ENCODE measurements at places on chromosomes 7 and 10.

DNA sequence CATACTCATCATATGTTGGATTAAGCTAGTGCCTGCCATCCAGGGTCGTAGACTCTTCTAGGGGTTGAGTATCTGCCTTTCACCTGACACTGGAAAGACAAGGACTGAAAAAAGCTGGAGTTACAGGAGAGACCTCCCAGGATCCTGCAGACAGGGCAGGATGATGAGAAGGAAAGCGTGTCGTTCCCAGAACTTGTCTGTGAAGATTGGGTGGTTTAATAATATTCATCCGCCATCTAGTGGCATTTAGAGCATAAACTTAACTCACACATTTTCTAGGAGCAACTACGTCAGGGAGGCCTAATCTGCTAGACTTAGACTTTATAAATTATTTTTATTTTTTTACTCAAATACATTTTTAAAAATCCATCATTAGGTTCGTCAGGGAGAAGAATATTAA, 59.6 kb downstream of the ADRB1 start:
- DNase-seq = peak; percentile 69

DNA sequence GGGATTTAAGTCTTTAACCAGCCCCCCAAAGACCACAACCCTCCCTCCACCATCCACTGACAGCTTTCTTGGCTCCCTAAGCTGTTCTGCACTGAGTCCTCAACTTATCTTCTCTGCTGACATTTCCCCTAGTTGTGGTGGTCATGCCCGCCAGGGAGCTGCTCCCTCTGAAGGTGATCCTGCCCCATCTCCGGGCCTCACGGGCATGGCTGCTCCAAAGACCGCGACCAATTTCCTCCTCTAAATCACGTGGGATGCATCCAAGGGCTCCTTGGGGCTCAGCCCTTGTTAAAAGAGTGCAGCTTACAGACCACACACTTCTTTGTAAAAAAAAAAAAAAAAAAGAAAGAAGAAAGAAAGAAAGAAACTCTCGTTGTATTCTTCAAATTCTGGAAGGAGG, 27.1 kb upstream of the KLF6 start:
- DNase-seq = no peak

DNA sequence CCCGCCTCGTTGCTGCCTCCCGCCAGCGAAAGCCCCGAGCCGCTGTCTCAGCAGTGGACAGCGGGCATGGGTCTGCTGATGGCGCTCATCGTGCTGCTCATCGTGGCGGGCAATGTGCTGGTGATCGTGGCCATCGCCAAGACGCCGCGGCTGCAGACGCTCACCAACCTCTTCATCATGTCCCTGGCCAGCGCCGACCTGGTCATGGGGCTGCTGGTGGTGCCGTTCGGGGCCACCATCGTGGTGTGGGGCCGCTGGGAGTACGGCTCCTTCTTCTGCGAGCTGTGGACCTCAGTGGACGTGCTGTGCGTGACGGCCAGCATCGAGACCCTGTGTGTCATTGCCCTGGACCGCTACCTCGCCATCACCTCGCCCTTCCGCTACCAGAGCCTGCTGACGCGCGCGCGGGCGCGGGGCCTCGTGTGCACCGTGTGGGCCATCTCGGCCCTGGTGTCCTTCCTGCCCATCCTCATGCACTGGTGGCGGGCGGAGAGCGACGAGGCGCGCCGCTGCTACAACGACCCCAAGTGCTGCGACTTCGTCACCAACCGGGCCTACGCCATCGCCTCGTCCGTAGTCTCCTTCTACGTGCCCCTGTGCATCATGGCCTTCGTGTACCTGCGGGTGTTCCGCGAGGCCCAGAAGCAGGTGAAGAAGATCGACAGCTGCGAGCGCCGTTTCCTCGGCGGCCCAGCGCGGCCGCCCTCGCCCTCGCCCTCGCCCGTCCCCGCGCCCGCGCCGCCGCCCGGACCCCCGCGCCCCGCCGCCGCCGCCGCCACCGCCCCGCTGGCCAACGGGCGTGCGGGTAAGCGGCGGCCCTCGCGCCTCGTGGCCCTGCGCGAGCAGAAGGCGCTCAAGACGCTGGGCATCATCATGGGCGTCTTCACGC, 825 bp downstream of the ADRB1 start:
- DNase-seq = peak; percentile 38

GRCh38 chr7:42407021-42407710, 170.2 kb upstream of the GLI3 start:
- no peak for DNase-seq

- no peak for DNase-seq
Measured at GRCh38 chr7:10780400-10780747, 193.3 kb upstream of the PHF14 start.

DNA sequence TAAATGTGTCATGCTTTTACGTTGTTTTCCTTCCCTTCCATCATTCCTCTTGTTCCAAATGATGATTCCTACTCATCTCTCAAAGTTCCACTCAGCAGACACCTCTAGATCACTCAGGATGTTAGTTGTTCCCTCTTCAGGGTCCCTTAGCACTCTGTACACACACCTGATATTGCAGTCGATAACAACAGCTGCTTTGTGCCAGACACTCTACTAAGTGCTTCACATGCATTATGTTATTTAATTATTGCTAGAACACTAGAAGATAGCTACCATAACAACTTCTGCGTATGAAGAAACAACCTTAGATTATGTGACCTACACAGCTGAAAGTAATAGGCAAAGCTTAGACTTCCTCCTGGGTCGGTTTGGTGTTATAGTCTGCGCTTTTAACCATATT, 29.6 kb downstream of the PCBD1 start:
- DNase-seq = no peak

DNA sequence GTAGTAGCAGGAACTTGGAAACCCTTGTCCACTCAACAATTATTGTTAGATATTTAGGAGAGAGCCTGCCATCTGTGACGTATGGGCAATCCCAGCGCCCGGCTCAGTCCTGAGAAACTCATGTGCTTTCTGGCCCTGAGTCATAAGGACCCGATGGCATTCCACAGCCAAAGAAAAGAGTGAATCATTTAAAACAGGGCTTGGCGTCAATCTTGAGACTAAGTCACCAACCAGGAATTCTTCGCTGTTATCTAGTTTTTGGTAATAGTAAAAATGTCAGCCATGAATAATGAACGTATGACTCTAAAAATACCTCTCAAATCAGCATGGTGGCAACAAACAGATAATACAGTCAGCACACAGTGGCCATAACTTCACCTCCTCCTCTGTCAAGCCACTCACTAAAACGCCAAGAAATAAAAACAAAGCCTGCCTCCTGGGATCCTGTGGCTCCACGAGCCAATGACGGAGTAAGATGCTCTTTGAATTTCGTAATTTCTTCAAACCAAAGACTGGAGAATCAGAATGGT, 140.8 kb downstream of the ADAM12 start:
- DNase-seq = no peak

DNA sequence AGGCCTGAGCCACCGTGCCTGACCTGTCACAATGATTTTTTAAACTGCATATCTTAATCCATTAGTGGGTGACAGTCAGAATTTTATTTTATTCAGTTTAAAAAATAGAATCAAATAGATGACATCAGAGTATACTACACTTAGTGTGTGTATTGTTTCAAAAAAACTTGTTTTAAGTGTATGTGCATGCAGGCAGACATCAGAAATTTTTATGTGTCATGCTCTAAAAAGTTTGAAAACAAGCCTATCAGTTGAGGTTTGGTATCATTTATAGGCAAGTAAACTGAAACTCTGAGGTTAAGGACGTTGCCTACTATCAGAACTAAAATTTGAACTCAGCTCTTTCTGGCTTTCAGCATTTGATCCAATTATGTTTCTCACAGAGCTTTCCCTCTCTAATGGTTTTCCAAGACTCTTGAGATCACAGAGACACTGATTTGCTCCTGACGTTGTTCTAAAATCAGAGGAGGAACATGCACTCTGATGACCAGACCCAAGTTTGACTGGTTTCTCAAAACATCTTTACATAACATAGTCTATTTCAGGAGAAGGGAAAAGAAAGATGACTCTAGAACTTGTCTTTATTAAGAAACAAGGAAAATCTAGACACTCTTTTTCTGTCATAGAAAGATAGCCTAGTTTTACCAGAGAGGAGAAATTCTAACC, 188.6 kb downstream of the AUTS2 start:
- no peak for DNase-seq

DNA sequence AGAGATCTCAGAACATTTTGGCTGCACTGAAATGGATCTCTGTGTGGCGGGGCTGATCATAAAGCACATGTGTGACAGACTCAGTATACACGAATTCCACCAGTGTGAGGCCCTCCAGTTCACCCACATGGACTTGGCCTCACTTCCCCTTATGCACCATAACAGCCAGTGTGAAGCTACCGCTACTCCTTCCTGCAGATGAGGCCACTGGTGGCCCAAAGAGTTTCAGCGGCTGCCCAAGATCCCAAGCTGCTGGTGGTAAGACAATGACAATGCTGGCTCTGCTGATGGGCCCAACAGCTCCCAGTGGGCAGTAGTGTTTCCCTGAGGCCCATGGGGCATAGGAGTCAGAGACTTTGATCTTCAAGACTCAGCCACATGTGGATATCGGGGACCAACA, 21.0 kb upstream of the C10orf71 start:
- DNase-seq = no peak

- peak; percentile 39 for DNase-seq
Measured at GRCh38 chr10:101221549-101221948, 7.7 kb downstream of the LBX1 start.

GRCh38 chr7:52410032-52410431, 625.4 kb upstream of the POM121L12 start:
- no peak for DNase-seq

- no peak for DNase-seq
Measured at GRCh38 chr7:46993396-46993795, 588.5 kb downstream of the TNS3 start.

DNA sequence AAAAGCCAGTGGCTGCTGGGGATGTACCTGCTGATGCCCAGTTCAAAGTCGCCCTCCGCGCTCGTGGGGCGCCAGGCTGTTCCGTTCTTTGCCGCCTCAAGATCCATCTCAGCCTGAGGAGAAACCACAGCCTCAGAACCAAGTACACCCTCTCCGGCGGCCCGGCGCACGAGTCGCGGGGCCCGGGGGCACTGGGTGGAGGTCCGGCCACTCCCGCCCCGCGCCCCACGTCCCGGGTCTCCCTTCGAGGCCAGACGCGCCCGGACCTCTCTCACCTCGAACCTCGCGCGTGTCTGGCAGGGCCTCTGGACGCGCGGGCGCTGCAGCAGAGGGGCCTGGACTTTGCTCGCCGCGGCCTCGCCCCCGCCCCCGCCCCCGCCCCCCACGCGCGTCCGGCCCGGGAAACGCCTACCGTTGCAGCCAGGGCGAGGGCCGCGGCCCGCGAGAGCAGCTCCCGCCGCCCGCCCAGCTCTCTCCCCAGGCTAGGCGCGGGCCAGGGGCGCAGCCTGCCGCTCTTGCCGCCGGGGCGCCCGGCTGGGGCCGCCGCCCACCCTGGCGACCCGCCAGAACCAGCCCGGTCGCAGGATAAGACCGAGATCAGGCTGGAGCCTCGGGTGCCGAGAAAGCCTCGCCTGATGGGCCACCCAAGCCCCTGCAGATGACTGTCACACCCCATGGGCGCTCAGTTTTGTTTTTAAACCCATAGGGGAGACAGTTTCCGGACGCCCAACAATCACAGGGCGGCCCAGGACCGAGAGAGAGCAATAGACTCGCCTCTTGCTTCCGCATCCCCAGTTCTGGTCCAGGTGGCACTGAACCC, at the start of gene ABCB4:
TSS of gene ABCB4 (minus strand) at position 322 of the 820 bp plus-strand sequence. CDS start at position 107, 215 bp downstream.
- DNase-seq = peak; percentile 44

DNA sequence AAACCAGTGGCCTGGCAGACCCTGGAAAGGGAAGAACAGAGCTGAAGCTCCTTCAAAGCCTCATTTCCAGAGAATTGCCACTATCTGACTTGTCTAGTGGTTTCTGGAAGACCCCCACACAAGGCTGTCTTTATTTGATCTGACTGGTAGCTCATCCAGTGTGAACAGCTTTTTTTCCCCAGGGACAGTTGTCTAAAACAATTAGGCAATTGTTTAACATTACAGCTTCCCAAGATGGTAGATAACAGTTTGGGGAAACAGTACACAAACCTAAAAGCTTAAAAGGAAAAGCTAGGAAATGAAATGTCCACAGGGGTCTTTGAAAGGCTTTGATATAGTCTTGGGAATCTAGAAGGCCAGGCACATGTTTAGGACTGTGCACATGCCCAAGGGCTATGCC, 203.4 kb upstream of the CTBP2 start:
- no peak for DNase-seq

- no peak for DNase-seq
Measured at GRCh38 chr10:131355881-131356280, 44.4 kb upstream of the TCERG1L start.

DNA sequence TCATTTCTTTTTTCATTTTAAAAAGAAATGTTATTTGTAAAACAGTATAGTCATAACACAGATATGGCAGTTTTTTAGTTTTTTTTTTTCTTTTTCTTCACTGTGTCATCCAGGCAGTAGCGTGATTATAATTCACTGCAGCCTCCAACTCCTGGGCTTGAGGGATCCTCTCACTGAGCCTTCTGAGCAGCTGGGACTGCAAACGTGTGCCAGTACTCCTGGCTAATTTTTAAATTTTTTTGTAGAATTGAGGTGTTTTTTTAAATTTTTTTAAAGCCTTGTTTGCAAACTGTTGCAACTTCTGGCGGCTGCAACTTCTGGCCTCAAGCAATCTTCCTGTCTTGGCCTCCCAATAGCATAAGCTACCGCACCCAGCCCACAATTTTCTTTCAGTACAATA, 63.0 kb downstream of the HELLS start:
- no peak for DNase-seq
